ENCODE measurements at places on chromosomes 11 and 22. TPM values are rescaled to one million over a fixed set of nuclear protein-coding genes. Genes with fewer than 3 reads are reported as not detected.

Gene C1QTNF6
- 11.9 TPM for total RNA-seq

Gene HORMAD2
- not detected for total RNA-seq

Gene RELT
- total RNA-seq = 7.1 TPM

Gene NOL12
- total RNA-seq = 49.2 TPM

Gene PGA5
- total RNA-seq = not detected

Gene OR2AG1
- not detected for total RNA-seq

Gene SYT12
- total RNA-seq = not detected

Gene NPAS4
- not detected for total RNA-seq

Gene CARNS1
- total RNA-seq = 0.32 TPM

Gene SMIM38
- total RNA-seq = not detected

Gene LDHA
- total RNA-seq = 614 TPM

Gene MIOX
- total RNA-seq = not detected

Gene OR8A1
- not detected for total RNA-seq

Gene GRM5
- total RNA-seq = under 0.01 TPM

Gene KRTAP5-9
- not detected for total RNA-seq

Gene TCP11L1
- total RNA-seq = 11.2 TPM

Gene ANO1
- total RNA-seq = 0.15 TPM

Gene MS4A2
- not detected for total RNA-seq

Gene H19
- total RNA-seq = 19.2 TPM

Gene RANBP1
- 276 TPM for total RNA-seq

Gene GAB4
- total RNA-seq = not detected

Data from epithelial cell of umbilical artery (primary cell).